ENCODE measurements at places on chromosomes 12 and 14. TPM values are rescaled to one million over a fixed set of nuclear protein-coding genes. Genes with fewer than 3 reads are reported as not detected.

GRCh38 chr12:57632958-57633840 lies at the start of gene B4GALNT1:
Gene B4GALNT1 (minus strand): TSS chr12:57633201. CDS start chr12:57632132, 1,069 bp downstream.
- DNase-seq: no peak

DNA sequence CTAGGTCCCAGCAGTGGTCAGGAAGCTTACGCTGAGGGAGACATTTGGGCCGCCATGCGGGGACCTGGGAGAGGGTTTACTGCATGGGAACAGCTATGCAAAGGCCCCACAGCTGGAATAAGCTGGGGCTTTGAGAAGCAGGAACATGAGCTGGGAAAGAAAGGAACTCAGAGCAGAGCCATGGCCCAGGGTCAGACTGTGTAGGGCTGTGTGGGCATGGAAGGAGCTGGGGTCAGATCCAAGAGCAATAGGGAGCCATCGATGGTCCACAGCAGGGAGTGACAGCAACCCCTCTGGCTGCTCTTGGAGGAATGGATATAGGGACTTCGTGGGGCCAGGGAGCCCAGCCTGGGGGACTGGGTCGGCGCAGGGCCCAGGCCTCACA lies 151.6 kb downstream of the ADGRD1 start:
- DNase-seq: no peak

- no peak for DNase-seq
These were observed 35.0 kb downstream of the ERH start for GRCh38 chr14:69363055-69363454.

PSEN1 gene
- total RNA-seq: 47.1 TPM

COCH gene
- total RNA-seq: 35.6 TPM

PTPRB gene
- 21.9 TPM for total RNA-seq

HNF1A gene
- total RNA-seq: not detected

Data from vagina (tissue), 2 donors.